A549 treated with RU486 at 1 μM for 4 hours (cell line): ENCODE measurements at places on chromosomes 12 and 14. TPM values are rescaled to one million over a fixed set of nuclear protein-coding genes. Genes with fewer than 3 reads are reported as not detected.

The STRAP gene
- 146 to 210 TPM (median 197 TPM) in 5 replicates for total RNA-seq

The TCL1A gene
- not detected in 5 replicates for total RNA-seq

The CLEC1B gene
- not detected in 5 replicates for total RNA-seq

The CLEC2D gene
- total RNA-seq: 0.46 to 1.1 TPM (median 0.63 TPM) in 5 replicates

The STYK1 gene
- total RNA-seq: 0.14 to 0.63 TPM (median 0.35 TPM) in 5 replicates

The KRT77 gene
- total RNA-seq: not detected in 5 replicates

The RHEBL1 gene
- total RNA-seq: 4.9 to 6.1 TPM (median 5.7 TPM) in 5 replicates

The EFS gene
- total RNA-seq: not detected in 5 replicates

The MFAP5 gene
- 0.17 to 0.36 TPM (median 0.26 TPM) in 3 of 5 replicates, not detected in the others for total RNA-seq

The BCL11B gene
- 0.16 to 0.30 TPM (median 0.30 TPM) in 5 replicates for total RNA-seq

The GALNT16 gene
- 2.2 to 4.3 TPM (median 3.8 TPM) in 5 replicates for total RNA-seq

The GNB3 gene
- 1.0 to 3.0 TPM (median 1.9 TPM) in 5 replicates for total RNA-seq

The NRXN3 gene
- total RNA-seq: 0.65 to 1.1 TPM (median 1.1 TPM) in 5 replicates

The RIC8B gene
- total RNA-seq: 6.2 to 11.4 TPM (median 9.9 TPM) in 5 replicates

The IGFBP6 gene
- total RNA-seq: 148 to 244 TPM (median 232 TPM) in 5 replicates

The SCN8A gene
- total RNA-seq: 0.89 to 2.3 TPM (median 1.8 TPM) in 5 replicates

The TMEM119 gene
- total RNA-seq: 0.05 to 0.07 TPM (median 0.05 TPM) in 3 of 5 replicates, not detected in the others

The SPX gene
- 1.9 to 2.3 TPM (median 2.1 TPM) in 5 replicates for total RNA-seq

The ANKRD9 gene
- 5.4 to 14.9 TPM (median 13.3 TPM) in 5 replicates for total RNA-seq

The AKAP3 gene
- total RNA-seq: 0.03 to 0.41 TPM (median 0.29 TPM) in 4 of 5 replicates, not detected in the other

The GPR65 gene
- total RNA-seq: not detected in 5 replicates

The ADAM20 gene
- total RNA-seq: not detected in 5 replicates

The RESF1 gene
- 11.7 to 26.2 TPM (median 21.8 TPM) in 5 replicates for total RNA-seq

The PPP4R4 gene
- 0.27 to 0.79 TPM (median 0.46 TPM) in 5 replicates for total RNA-seq

The SYNE3 gene
- 0.18 to 0.23 TPM (median 0.23 TPM) in 5 replicates for total RNA-seq

The LPAR5 gene
- total RNA-seq: 0.30 to 0.91 TPM (median 0.50 TPM) in 5 replicates

The FITM1 gene
- 0.17 to 0.31 TPM in 2 of 5 replicates, not detected in the others for total RNA-seq

The KERA gene
- not detected in 5 replicates for total RNA-seq

The INTS13 gene
- 22.3 to 34.2 TPM (median 25.2 TPM) in 5 replicates for total RNA-seq

The AMN gene
- total RNA-seq: 0.21 to 0.64 TPM (median 0.43 TPM) in 5 replicates

The DEGS2 gene
- 0.95 to 1.7 TPM (median 1.3 TPM) in 5 replicates for total RNA-seq

The RXYLT1 gene
- total RNA-seq: 25.5 to 31.2 TPM (median 27.9 TPM) in 5 replicates

The PLCZ1 gene
- not detected in 5 replicates for total RNA-seq

The CLMN gene
- total RNA-seq: 4.4 to 5.9 TPM (median 4.8 TPM) in 5 replicates

The OTOGL gene
- total RNA-seq: 0.02 TPM in 1 of 5 replicates, not detected in the others

The AICDA gene
- 0.08 to 0.17 TPM (median 0.09 TPM) in 3 of 5 replicates, not detected in the others for total RNA-seq

The FOXJ2 gene
- 6.6 to 10.0 TPM (median 9.9 TPM) in 5 replicates for total RNA-seq

The PRB3 gene
- total RNA-seq: not detected in 5 replicates

The CDH24 gene
- total RNA-seq: 2.7 to 5.9 TPM (median 5.0 TPM) in 5 replicates

The TMEM106C gene
- 123 to 152 TPM (median 136 TPM) in 5 replicates for total RNA-seq

The SPPL3 gene
- total RNA-seq: 34.8 to 53.5 TPM (median 48.4 TPM) in 5 replicates

The CABP1 gene
- 0.15 to 0.23 TPM (median 0.21 TPM) in 3 of 5 replicates, not detected in the others for total RNA-seq

The HOXC11 gene
- total RNA-seq: 0.39 to 0.58 TPM (median 0.45 TPM) in 5 replicates

The SALL2 gene
- 1.00 to 1.6 TPM (median 1.3 TPM) in 5 replicates for total RNA-seq

The BMAL2 gene
- total RNA-seq: 13.0 to 26.9 TPM (median 22.6 TPM) in 5 replicates

The CLEC4E gene
- total RNA-seq: 0.18 to 0.26 TPM in 2 of 5 replicates, not detected in the others
